Right hindlimb (tissue), 1 donor: ENCODE measurements at places on chromosomes 11 and 22.

GRCh38 chr11:120566176-120566575 lies 54.6 kb downstream of the GRIK4 start:
- no peak for DNase-seq

DNA sequence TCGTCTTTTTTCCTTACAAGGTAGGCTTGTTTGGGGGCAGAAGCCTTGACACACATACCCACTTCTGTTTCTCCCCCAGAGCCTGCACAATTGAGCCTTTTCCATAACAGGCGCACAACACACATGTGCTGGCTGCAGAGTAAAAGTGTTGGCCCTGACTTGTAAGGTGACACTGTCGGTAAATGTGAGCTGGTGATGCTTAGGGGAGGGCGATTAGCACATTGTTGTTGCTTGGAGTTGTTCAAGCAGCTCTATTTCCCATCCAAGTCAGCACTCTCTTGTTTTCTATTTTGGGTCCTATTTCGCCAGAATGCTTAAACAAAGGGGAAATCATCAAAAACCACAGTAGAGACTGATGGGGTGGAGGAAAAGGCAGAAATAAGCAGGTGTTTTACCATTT lies 51.9 kb upstream of the PTPRJ start:
- DNase-seq: no peak

GRCh38 chr11:96141626-96142025 lies 201.4 kb downstream of the MAML2 start:
- DNase-seq: no peak

GRCh38 chr11:122979103-122979814 lies 2.4 kb downstream of the BSX start:
- DNase-seq: no peak

DNA sequence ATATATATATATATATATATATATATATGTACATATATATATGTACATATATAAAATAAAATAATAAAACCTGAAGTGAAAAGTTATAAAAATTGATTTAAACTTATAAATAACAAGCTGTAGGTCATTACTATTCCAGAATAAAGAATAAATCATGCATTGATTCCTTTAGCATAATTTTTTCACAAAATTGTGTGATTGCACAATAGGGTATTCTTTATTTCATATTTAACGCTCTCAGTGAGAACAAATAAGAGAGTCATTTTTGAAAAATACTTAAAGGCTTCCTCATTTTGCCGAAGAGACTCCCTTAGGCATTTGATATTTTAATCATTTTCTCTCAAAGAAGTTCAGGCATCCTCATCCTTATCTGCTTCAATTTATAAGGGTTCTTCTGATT lies 41.3 kb upstream of the API5 start:
- DNase-seq: no peak

- no peak for DNase-seq
These were observed 191.1 kb downstream of the NTM start for GRCh38 chr11:131561501-131561900.

GRCh38 chr22:21449531-21450319 lies 17.5 kb upstream of the TMEM191C start:
- no peak for DNase-seq

GRCh38 chr22:35591714-35592417 lies 25.3 kb downstream of the MB start:
- DNase-seq: no peak

DNA sequence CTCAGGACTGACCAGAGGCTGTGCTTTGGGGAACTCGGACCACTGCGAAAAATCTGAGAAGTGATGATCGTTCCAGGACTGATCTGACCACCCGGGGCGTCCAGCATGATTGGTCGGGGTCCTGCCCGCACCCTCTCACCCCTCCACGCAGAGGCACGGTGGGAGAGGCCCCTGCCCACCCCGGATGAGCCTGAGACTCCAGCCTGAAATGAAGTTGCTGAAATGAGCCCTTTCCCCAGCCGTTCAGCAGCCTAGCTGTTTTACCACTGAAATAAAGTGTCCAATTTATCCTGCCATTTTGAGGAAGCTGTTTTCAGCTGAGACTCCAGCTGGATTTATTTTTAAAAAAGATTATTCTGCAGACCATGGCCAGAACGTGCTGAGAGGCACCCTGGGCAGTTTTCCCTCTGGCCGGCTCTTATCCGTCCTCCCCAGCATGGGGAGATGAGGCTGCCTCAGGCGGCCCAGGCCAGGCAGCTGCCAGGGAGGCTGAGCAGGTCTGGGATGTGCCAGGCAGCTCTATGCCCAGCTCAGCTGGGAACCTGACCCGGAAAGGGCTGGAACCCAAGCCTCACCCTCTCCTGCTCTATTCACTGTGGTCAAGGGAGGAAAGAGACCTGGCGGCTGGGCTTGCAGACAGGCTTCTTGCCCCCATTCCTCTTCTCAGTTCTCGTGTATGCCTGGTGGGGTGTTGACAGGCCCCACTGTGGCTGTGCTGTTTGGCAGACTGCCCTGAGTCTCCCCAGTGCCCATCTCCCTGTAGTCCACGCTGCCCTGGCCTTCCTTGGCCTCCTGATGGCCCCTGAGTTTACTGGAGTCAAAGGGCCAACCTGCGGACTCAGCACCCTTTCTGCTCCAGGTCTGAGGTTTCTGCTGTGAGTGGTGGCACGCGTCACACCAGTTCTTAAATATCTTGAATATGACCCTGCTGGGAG lies 161.0 kb upstream of the B3GAT1 start:
- DNase-seq: no peak

GRCh38 chr11:119525180-119525866 lies 102.4 kb upstream of the THY1 start:
- DNase-seq: no peak
